ENCODE measurements at places on chromosomes 12 and 14.

DNA sequence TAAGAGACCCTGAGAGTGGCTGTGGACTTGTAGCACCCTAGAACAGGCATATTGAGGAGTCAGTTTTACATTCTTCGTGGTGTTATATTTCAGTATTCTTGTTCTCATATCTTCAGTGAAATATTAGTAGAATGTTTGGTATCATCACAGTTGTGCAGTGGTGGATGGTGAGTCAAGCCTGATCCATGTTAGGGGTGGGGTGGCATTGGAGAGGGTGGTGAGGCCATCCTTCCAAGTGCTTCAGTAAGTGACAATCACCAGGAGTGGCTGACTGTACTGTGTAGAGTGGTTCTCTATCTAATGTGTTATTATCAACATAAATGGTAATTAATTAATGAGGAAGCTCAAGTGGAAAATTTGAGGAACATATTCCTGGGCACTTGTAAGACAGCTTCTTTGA, 197.7 kb upstream of the SLC16A7 start:
- DNase-seq, result no peak

DNA sequence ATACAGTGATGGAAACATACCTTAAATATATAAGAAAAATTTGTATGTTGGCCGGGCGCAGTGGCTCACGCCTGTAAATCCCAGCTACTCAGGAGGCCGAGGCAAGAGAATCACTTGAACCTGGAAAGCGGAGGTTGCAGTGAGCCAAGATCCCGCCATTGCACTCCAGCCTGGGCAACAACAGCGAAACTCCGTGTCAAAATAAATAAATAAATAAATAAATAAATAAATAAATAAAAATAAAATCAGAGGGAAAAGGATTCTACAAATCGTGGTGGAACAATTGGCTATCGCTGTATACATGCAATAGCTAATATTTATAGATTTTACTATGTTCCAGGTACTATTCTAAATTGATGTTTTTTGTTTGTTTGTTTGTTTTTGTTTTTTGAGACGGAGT, 1.7 kb upstream of the ATF7 start:
- DNase-seq, result no peak

DNA sequence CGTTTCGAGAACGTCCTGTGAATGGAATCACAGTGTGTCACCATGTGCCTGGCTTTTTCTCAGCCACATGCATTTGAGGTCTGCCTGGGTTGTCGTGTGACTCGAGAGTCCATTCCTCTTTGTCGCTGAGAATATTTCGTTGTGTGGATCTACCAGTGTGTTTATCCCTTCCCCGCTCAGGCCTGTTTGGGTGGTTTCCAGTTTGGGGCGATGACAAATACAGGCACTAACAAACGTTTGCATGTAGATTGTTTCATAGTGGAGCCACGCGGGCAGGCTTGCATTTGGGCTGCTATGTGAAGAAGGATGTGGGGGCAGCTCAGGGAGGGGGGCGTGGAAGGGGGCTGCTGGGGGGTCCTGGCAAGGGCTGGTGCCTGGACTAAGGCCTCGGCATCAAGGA, 14.1 kb downstream of the RIN3 start:
- no peak for DNase-seq

DNA sequence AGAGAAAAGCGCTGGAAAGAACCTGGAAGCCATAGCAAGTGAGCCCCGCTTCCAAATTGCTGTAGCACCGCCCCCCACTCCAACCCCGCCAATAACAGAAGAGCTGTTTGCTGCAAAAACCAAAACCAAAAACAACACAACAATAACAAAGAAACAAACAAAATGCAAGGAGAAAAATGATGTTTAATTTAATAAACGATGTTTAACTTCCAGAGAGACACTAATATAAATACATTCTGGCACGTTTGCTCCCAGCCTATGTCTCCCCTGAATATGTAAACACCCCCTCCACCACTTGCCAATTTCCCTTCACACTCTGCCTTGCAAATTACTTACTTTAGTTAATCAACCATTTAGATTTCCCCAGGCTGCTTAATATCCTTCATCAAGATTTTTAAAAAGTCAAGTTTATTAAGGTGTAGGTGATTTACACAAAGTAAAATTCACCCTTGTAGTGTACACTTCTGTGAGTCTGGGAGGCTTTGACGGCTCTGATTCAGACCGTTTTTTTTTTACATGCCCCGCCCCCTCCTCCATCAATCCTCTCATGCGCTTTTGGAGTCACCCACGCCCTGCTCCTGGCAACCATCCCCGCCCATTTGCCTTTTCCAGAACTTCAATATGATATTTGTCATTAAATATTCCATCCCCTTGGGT, 482 bp upstream of the IFI27L2 start:
- peak; percentile 57 for DNase-seq

DNA sequence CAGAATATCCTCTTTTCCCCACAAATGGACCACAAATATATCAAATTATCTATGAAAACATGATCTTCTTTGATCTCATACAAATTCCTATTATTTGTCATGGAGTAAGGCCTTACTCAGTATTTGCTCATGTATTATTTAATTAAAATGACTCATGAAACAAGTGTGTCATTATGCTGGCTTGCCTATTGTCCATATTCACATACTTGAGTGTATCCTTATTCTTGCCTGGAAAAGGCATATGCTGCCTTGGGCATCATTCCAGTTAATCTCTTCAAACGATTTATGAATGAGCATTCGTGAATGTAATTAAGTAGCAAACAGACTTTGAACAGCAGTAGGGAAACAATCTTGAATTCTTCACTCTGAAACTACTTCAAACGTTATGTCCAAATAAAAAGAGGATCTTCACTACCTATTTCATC, 22.6 kb upstream of the SNRPF start:
- DNase-seq, result peak; percentile 83

- DNase-seq, result no peak
These were observed 5.0 kb downstream of the CAND1 start for GRCh38 chr12:67274186-67274585.

GRCh38 chr14:95490727-95491451, 25.6 kb downstream of the SYNE3 start:
- no peak for DNase-seq

DNA sequence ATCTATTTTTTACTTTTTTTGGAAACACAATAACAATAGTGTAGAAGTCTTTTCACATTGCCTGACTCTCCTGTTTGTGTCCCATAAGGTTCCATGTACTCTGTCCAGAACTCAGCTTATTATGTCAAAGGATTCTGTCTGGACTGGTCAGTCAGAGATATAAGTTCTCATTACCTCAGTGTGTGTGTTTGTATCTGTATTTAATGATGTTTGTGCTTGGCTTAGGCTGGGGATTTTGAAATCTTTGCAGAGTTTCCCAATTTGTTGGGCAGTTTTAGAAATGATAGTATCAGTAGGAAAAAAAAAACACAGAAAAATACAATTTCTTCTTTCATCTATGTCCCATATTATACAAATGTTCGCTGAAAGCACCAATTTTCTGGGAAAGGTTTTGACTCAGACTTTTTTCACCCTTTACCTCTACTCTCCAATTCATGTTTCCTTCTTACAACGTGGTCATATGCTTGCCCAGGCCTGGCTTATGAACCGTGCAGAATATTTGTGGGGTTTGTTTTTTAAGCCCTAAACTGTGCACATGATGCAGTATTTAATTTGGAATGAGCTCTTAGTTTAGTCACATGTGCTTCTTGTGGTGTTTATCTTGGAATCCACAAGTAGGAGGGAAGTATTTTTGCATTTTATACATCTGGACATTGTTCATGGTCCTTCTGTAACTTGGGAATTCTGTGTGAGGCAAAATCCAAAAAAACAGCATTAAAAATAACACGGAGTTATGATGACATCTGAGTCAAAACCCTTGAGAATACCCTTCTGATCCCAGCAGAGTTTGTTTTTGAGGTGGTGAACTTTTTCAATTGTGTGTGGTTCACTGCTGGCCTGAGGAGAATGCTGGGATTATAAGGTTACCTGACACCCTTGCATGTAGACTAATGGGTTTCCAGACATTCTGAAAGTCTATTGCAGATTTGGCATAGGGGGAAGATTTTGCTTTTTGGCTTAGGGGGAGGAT, 121.2 kb downstream of the RAD51B start:
- DNase-seq, result no peak

DNA sequence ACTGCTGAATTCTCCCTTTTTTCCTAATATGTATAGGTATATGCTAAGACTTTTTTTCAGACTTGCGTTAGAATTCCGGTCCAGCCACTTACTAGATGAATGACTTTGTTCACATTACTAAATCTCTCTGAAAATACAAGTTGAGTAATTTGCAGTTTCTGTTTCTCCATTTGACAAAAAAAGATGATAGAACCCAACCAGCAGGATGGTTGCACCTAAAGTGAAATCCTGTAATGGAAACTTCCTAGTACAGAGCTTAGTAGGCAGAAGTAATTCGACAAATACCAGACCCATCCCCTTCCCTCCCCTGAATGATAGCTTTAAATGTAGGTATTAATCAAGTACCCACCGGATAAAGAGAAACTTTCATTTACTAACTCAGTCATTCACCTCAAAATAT, 113.6 kb upstream of the RAP1B start:
- DNase-seq, result no peak
